ENCODE measurements at places on chromosomes 7 and 10. TPM values are rescaled to one million over a fixed set of nuclear protein-coding genes. Genes with fewer than 3 reads are reported as not detected.

Gene C10orf62
- total RNA-seq: not detected

Gene INMT
- total RNA-seq: 75.8 TPM

Gene SLC39A12
- not detected for total RNA-seq

Gene OPTN
- total RNA-seq: 156 TPM

Gene ATP6V0A4
- total RNA-seq: not detected

Gene CALCR
- not detected for total RNA-seq

Gene AGFG2
- total RNA-seq: 3.1 TPM

Gene AIFM2
- 15.5 TPM for total RNA-seq

Gene ATRNL1
- 0.33 TPM for total RNA-seq

Gene UTF1
- not detected for total RNA-seq

Gene GATA3
- total RNA-seq: not detected

Gene PLAU
- 60.1 TPM for total RNA-seq

Gene BTAF1
- total RNA-seq: 39.8 TPM

Gene OR9A2
- not detected for total RNA-seq

Gene KCNMA1
- 103 TPM for total RNA-seq

Gene GBX1
- total RNA-seq: not detected

Gene LDB3
- under 0.01 TPM for total RNA-seq

Gene CDHR3
- 4.9 TPM for total RNA-seq

Gene GRM3
- not detected for total RNA-seq

Gene VPS37D
- total RNA-seq: 6.2 TPM

Gene INA
- 0.50 TPM for total RNA-seq

Gene PTPRN2
- total RNA-seq: 0.77 TPM

Gene C10orf67
- under 0.01 TPM for total RNA-seq

Gene GIMAP5
- total RNA-seq: not detected

Gene TMEM273
- not detected for total RNA-seq

Gene TRIM73
- 0.51 TPM for total RNA-seq

Gene UNCX
- not detected for total RNA-seq

Gene SUMF2
- total RNA-seq: 199 TPM

Gene FLNC
- total RNA-seq: 191 TPM

Gene ELOVL3
- 0.66 TPM for total RNA-seq

Gene TMEM236
- total RNA-seq: 0.17 TPM

Gene ELAPOR2
- 5.9 TPM for total RNA-seq

Gene PON1
- total RNA-seq: not detected

Gene IDI2
- total RNA-seq: not detected

Gene EIF4H
- total RNA-seq: 308 TPM

Gene RARRES2
- 174 TPM for total RNA-seq

Gene TAS2R4
- 1.5 TPM for total RNA-seq

Gene GRID1
- total RNA-seq: 0.33 TPM

Gene SCRN1
- 86.5 TPM for total RNA-seq

Gene C10orf53
- not detected for total RNA-seq

Gene MYOF
- 298 TPM for total RNA-seq

Gene SFRP4
- total RNA-seq: 54.2 TPM

Gene CYP3A4
- total RNA-seq: not detected

Gene PRR15
- not detected for total RNA-seq

Gene HABP2
- total RNA-seq: not detected

Gene SFMBT2
- 2.8 TPM for total RNA-seq

Gene RBM20
- total RNA-seq: under 0.01 TPM

Gene VPS26A
- 44.1 TPM for total RNA-seq

Gene GCK
- 1.7 TPM for total RNA-seq

Gene PTF1A
- not detected for total RNA-seq

Gene HOXA10
- total RNA-seq: 0.17 TPM

Gene GDF2
- total RNA-seq: not detected

Gene OIT3
- under 0.01 TPM for total RNA-seq

Data from fibroblast of lung (primary cell).